ENCODE measurements at places on chromosomes 5 and 9. TPM values are rescaled to one million over a fixed set of nuclear protein-coding genes. Genes with fewer than 3 reads are reported as not detected.

The PCA3 gene
- 0.27 TPM for total RNA-seq

The FOXD4L4 gene
- 0.22 TPM for total RNA-seq

The ABLIM3 gene
- total RNA-seq: 13.1 TPM

The FBN2 gene
- total RNA-seq: 145 TPM

The FOXI1 gene
- total RNA-seq: not detected

The PDZD2 gene
- total RNA-seq: 50.7 TPM

The CAMK2A gene
- total RNA-seq: 3.8 TPM

Measured in camera-type eye (tissue), 1 donor.